NCI-H1092 treated with DMSO at 0.1 percent for 48 hours (cell line): ENCODE measurements at places on chromosomes 13 and 19.

DNA sequence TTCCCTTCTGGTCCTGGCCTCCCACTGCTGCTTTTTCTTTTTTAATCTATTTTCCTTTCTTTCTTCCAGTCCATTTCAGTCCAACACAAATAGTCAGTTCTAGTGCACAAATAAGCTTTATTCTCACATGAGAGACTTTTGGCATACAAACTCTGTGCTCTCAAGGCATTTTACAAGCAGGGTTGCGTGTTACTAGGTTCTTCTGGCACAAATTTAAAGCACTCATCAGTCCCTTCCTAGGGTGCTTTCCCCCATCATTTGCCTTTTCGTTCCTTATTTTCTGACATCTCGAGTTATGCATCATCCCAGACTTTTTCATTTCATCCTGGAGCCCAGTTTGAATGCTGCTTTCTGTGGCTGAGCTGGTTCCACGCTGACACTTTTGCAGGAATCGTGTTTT is 29.8 kb upstream of the IL17D start:
- DNase-seq = no peak

DNA sequence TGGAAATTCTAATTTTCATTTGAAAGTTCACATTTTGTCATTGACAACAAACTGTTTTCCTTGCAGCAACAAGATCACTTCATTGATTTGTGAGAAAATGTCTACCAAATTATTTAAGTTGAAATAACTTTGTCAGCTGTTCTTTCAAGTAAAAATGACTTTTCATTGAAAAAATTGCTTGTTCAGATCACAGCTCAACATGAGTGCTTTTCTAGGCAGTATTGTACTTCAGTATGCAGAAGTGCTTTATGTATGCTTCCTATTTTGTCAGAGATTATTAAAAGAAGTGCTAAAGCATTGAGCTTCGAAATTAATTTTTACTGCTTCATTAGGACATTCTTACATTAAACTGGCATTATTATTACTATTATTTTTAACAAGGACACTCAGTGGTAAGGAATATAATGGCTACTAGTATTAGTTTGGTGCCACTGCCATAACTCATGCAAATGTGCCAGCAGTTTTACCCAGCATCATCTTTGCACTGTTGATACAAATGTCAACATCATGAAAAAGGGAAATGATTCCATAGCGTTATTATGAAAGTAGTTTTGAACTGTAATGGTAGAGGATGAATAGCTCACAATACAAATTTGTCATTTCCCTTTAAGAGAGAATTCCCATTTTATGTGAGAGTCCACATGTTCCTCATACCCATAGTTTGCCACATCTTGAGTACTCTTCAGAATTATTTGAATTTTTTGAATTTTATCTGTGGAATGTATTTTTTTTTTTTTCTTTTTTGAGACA is 2.6 kb downstream of the BRCA2 start:
- no peak for DNase-seq

GRCh38 chr13:101527130-101527529 is 74.7 kb downstream of the ITGBL1 start:
- no peak for DNase-seq

DNA sequence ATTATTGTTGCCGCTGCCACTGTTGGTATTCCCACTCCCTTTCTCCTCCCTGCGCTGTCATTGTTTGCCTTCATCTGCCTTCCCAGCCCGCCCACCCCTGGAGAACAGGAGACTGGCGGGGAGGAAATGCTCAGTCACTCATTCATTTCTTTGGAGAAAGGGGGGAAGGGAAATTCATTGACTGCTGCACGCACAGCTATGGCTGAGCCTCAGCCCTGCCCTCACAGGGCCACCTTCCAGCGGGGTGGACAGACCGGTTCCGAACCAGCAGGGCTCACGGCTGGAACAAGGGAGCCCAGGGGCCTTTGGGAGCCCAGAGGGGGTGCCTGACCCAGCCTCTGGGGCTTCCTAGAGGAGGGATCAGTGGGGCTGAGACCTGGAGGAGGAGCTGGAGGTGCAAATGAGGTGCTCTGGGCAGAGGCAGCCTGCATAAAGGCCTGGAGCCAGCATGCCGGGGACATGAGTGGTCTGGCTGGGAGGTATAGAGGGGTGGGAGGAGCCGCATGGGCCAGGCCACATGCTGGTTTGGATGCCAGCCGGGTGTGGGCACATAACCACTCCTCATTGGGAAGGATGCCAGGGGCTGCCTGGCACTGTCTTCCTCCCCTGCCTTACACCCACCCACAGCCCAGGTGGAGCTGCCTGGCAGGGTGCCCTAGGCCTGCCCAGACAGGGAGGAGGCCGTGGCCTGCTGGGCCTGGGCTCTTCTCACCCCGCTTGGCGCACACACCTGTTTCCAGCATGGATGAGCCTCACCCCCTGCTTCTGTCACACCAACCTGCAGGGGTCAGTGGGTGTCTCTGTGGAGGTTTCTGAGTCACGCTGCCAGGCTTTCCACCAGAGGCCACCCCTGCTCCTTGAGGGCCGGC is 26.8 kb downstream of the PPP5C start:
- peak; percentile 94 for DNase-seq

- no peak for DNase-seq
Observed at GRCh38 chr19:35462476-35462953, 14.5 kb downstream of the FFAR2 start.

- DNase-seq = no peak
Observed at GRCh38 chr13:48910686-48911085, 65.0 kb upstream of the FNDC3A start.

GRCh38 chr13:100547791-100548201 is 40.8 kb downstream of the GGACT start:
- DNase-seq = no peak

GRCh38 chr19:58395220-58395978 is at the start of gene RNF225:
RNF225 (plus strand) TSS chr19:58395656; CDS start chr19:58396090, 434 bp downstream.
- DNase-seq = no peak

GRCh38 chr19:13902993-13903555 is 2.8 kb downstream of the BRME1 start:
- DNase-seq = no peak

DNA sequence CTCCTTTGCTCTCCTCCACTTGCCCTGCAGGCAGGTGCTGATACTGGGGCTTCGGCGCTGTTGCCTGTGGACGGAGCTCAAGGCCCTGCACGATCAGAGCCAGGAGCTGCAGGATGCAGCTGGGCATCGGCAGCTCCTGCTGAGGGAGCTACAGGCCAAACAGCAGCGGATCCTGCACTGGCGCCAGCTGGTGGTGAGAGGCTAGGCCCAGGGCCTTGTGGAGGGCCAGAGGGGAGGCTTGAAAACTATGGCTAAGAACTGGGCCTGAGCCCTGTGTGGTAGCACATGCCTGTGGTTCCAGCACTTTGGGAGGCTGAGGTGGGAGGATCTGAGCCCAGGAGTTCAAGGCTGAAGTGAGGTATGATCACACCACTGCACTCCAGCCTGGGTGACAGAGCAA is 6.3 kb downstream of the HAUS5 start:
- DNase-seq = no peak

- no peak for DNase-seq
Observed at GRCh38 chr13:93466502-93467036, 240.0 kb downstream of the GPC6 start.

DNA sequence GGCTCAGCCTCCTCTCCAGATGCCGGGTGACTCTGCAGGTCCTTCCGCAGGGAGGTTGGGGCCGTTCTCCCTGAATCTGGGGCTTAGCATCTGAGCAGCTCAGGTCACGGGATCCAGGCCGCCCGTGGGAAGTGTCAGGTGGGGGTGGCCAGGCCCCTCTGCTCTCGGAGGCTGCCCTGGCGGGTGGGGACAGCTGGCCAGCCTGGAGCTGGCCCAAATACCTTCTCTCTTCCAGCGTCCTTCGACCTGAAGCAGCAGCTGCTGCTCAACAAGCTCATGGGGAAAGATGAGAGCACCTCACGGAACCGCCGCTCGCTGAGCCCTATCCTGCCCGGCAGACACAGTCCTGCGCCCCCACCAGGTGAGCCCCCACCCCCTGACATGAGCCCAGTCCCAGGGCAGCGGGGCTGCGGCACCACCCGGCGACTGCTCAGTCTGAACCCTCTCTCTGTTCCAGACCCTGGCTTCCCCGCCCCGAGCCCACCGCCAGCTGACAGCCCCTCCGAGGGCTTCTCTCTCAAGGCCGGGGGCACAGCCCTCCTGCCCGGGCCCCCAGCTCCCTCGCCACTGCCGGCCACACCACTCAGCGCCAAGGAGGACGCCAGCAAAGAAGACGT is 19.1 kb downstream of the PEX11G start:
- DNase-seq = no peak
